ENCODE measurements at places on chromosomes 7 and 10. TPM values are rescaled to one million over a fixed set of nuclear protein-coding genes. Genes with fewer than 3 reads are reported as not detected.

ZNF804B gene
- total RNA-seq, result 0.17 TPM

PODXL gene
- total RNA-seq, result 4.0 TPM

DNA sequence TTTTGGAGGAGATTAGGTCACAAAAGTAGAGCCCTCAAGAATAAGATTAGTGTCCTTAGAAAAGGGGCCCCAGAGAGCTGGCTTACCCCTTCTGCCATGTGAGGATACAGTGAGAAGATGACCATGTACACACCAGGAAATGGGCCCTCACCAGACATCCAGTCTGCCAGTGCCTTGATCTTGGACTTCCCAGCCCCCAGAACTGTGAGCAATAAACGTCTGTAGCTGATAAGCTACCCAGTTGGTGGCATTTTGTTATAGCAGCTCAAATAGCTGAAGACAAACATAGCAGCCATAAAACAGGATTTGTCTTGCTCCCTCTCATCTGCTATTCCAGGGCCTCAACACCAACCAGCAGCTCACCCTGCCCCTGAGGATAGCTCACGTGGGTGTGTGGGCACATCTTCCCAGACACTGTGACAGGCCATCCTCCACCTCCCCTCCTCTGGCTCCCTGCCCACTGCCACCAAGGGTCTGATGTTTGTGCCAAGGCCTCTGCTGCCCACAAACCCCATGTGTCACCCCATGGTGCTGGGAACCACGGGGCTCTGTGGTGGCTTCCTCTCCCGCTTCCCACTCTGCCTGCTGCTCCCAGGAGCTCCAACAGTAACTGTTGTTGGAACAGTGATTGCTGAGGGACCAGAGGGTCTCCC lies 252.4 kb downstream of the USP6NL start:
- no peak for DNase-seq

GRCh38 chr10:49021685-49022084 lies 82.0 kb upstream of the LRRC18 start:
- no peak for DNase-seq

GRCh38 chr7:85074992-85075391 lies 111.9 kb downstream of the SEMA3D start:
- DNase-seq, result no peak

DNA sequence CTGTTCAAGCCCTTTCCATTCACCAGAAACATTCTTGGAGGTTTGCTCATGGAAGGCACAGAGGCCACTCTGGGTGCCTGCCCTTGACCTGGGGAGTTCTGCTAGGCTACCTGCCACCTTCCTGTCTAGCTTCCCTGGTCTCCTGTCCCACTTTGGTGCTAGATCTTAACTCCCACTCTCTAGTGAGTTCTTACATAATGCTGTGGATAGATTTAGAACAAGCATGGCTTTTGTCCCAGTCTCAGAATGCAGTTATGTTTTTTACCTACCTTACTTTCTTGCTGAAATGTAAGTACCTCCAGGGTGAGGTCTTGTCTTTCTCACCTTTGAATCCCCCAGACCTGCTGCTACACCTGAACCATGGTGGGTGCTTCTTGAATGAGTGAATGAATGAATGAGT lies 1252.3 kb downstream of the TYW1 start:
- DNase-seq, result no peak

All from H4 (cell line).